ENCODE measurements at places on chromosomes 1 and 21. TPM values are rescaled to one million over a fixed set of nuclear protein-coding genes. Genes with fewer than 3 reads are reported as not detected.
A peak's percentile ranks its signal among the peaks of the same experiment; 100 is the strongest.

Gene APOBEC4
- total RNA-seq: 5.0 TPM

Gene GOLT1A
- total RNA-seq: 1.5 TPM

GRCh38 chr1:2583871-2584351, 2.7 kb upstream of the PRXL2B start:
- H3K27me3 ChIP-seq: no peaks in the 10 kb centered on the region
- peaks cover 14% of the 10 kb centered on the region for H3K4me1 ChIP-seq
- no peak overlapping the region for H3K27ac ChIP-seq
- H3K4me3 ChIP-seq: no peak overlapping the region
- no peaks in the 10 kb centered on the region for H3K36me3 ChIP-seq

DNA sequence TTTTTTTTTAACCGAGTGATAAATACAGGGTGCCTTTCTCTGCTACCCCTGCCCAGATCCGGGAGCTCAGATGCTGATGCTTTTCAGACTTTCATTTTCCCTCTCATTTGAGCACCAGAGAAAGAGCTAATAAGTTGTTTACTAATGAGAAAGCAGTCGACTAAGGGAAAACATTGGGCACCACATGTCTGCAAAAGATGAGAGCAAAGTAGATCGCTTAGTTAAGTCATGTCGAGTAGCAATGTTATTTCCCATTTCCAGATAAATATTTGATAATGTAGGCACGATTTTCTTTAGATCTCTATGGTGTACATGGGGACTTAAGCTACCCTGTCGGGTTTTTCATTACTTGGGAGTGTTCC, 1.2 kb downstream of the PKN2 start:
- DNase-seq: no peak
- H3K36me3 ChIP-seq: no peaks in the 10 kb centered on the region
- no peaks in the 10 kb centered on the region for H3K27me3 ChIP-seq
- H3K27ac ChIP-seq: peak overlapping the region; percentile 94
- peaks cover 15% of the 10 kb centered on the region for H3K4me1 ChIP-seq
- H3K4me3 ChIP-seq: peak overlapping the region; percentile 84

Gene PDC
- 0.37 TPM for total RNA-seq

Gene ATAD3C
- 1.3 TPM for total RNA-seq

DNA sequence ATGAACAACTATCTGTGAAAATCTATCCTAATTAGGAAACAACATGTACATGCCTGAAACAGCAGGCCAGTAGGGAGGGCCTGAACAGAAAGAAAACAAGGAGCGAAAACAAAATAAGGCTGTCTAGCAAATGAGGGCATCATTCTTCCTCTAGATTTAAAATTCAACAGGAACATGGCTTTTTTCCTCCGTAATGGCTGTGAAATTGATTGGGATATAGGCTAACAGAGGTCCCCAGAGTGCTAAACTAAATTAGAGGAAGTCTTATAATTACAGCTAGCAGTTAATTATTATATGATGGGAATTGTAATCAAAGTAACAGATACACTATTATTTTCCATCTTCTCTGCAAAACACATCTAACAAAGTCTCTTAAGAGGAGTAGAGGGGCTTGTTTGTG, 51.7 kb upstream of the TIAM1 start:
- peaks cover 9% of the 10 kb centered on the region for H3K4me1 ChIP-seq
- no peak for DNase-seq
- no peaks in the 10 kb centered on the region for H3K36me3 ChIP-seq
- no peaks in the 10 kb centered on the region for H3K27me3 ChIP-seq
- H3K27ac ChIP-seq: no peak overlapping the region

DNA sequence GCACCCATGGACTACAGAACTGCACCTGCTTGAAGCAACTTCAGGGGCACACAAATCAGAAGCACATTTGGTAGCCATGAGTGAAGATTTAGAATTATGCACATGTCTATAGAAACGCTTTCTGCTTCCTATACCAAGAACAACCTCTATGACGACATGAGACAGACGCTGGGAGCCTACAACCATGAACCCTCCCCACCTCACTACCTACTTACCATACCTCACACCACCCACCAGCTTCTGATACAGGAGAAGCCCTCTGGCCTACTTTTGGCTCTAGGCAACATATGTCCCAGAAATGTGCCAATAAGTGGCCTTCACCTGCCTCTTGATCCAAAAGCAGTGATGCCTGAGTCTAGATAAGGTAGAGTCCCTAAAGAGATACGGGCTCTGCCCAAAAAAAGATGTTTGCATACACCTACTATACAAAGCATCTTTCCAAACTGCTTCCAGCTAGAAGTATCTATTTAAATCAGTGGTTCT, 58.5 kb downstream of the SLC45A1 start:
- no peaks in the 10 kb centered on the region for H3K27me3 ChIP-seq
- no peaks in the 10 kb centered on the region for H3K36me3 ChIP-seq
- peaks cover 61% of the 10 kb centered on the region for H3K4me1 ChIP-seq

- H3K36me3 ChIP-seq: no peaks in the 10 kb centered on the region
- H3K4me1 ChIP-seq: no peaks in the 10 kb centered on the region
Observed at GRCh38 chr1:51956528-51957509, 33.7 kb downstream of the RAB3B start.

DNA sequence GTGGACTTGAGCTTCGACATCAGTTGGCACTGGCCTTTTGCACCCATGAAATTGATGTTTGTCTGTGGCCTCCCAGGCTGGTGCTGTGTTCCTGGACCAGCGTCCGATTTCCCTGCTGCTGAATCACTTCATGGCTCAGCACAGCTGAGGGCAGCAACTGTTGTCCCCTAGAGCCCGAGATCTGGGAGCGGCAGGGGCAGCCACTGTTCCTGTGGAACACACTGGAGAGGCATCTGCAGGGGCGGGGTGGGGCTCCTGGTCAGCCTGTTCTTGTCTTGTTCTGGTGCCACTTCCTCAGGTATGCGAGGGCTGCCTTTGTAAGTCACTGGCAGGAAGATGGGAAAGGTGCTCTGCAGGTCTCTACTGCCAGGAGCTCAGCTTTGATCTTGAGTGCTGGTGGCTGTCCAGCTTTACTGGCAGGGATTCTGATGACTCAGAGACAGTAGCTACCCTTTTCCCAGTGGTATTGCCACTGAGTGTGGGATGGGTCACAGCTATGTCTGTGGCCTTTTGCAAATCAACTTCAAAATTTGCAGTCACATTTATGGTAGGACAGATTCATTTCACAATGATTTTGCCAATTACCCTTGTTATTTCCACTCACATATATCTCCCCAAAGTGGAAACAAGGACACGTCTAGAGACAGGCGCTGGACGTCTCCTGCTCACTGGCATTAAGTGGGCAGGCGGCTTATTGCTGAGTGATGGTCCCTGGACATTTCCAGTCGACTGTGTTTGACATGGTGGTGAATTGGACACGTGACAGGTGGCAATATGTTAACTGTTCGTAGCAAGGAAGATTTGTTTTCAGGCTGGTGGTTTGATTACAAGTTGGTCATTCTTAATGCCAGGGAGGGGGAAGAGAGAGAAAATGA, 15.3 kb downstream of the AGPAT3 start:
- H3K4me1 ChIP-seq: peaks cover 16% of the 10 kb centered on the region
- H3K4me3 ChIP-seq: no peak overlapping the region
- no peak for DNase-seq
- H3K27ac ChIP-seq: no peak overlapping the region
- no peaks in the 10 kb centered on the region for H3K36me3 ChIP-seq
- H3K27me3 ChIP-seq: no peaks in the 10 kb centered on the region

DNA sequence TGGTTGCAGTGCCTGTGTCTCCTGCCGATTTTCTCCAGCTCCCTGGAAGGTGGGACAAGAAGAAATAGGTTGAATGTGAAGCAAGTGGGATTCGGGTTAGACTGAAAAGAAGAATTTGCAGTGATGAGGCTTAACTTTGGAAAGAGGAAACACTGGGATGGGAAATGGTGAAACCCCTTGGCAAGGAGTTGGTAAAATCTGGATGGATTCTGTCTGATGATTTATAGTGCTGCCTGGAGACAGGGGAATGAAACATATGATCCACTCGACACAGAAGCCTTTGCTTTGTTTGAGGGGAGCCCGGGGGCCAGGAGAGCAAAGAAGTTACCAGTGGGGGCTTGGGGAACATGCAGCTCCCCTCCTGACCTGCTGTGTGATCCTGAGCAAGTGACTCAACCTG, 67.2 kb downstream of the UBIAD1 start:
- no peak for DNase-seq
- H3K27ac ChIP-seq: no peak overlapping the region
- H3K4me3 ChIP-seq: no peak overlapping the region
- no peaks in the 10 kb centered on the region for H3K27me3 ChIP-seq

Gene PBX1
- total RNA-seq: 20.3 TPM
